ENCODE measurements at places on chromosomes 12 and 14.

GRCh38 chr12:48040354-48040753, 36.1 kb upstream of the COL2A1 start:
- no peak overlapping the region for H3K27ac ChIP-seq
- no peaks in the 10 kb centered on the region for H3K4me1 ChIP-seq
- peaks cover 11% of the 10 kb centered on the region for H3K36me3 ChIP-seq
- no peak overlapping the region for H3K4me3 ChIP-seq

GRCh38 chr12:124829008-124829707, 34.5 kb downstream of the SCARB1 start:
- no peaks in the 10 kb centered on the region for H3K36me3 ChIP-seq
- peak overlapping the region; percentile 90 for H3K27ac ChIP-seq
- no peaks in the 10 kb centered on the region for H3K4me1 ChIP-seq
- H3K27me3 ChIP-seq = no peaks in the 10 kb centered on the region

DNA sequence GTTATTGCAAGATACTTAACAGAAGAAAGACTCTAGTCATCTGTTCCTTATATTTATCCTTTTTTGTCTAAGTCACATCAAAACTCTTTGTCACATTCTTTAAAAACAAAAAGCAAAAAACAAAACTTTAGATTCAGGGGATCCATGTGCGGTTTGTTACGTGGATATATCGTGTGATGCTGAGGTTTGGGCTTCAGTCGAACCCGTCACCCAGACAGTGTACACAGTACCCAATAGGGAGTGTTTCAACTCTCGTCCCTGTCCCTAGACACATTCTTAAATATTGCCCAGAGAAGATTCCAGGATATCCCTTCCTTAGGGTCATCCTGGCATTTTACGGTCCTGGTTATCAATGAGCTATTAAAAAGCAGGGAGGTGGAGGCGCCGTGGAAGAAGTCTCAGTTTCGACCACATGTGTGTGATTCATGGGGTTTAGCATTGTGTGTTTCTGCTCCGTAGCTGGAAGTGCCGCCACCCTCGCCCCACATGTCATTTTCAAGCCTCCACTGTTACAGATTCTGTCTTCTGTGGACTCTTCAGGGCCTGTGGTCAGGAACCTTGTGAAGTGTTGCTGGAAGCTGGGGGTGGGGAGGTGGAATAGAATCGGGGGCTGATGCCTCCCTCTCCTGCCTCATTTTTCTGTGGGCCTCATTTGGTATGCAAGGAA, 19.9 kb downstream of the CCND2 start:
- H3K4me3 ChIP-seq = no peak overlapping the region
- no peaks in the 10 kb centered on the region for H3K27me3 ChIP-seq
- H3K4me1 ChIP-seq = no peaks in the 10 kb centered on the region
- H3K27ac ChIP-seq = no peak overlapping the region

GRCh38 chr14:101096551-101096950, 193.0 kb upstream of the RTL1 start:
- no peak for DNase-seq
- H3K4me3 ChIP-seq = no peak overlapping the region
- H3K36me3 ChIP-seq = no peaks in the 10 kb centered on the region
- H3K27me3 ChIP-seq = no peaks in the 10 kb centered on the region
- no peaks in the 10 kb centered on the region for H3K4me1 ChIP-seq
- H3K27ac ChIP-seq = no peak overlapping the region

- H3K27me3 ChIP-seq = no peaks in the 10 kb centered on the region
- H3K27ac ChIP-seq = peak overlapping the region; percentile 97
- no peaks in the 10 kb centered on the region for H3K4me1 ChIP-seq
- peak overlapping the region; percentile 74 for H3K4me3 ChIP-seq
Observed at GRCh38 chr12:53053218-53054111, 3.6 kb downstream of the TNS2 start.

- no peak overlapping the region for H3K4me3 ChIP-seq
- H3K27me3 ChIP-seq = no peaks in the 10 kb centered on the region
- no peak for DNase-seq
- H3K36me3 ChIP-seq = no peaks in the 10 kb centered on the region
Observed at GRCh38 chr12:8637666-8638065, 25.0 kb downstream of the MFAP5 start.

DNA sequence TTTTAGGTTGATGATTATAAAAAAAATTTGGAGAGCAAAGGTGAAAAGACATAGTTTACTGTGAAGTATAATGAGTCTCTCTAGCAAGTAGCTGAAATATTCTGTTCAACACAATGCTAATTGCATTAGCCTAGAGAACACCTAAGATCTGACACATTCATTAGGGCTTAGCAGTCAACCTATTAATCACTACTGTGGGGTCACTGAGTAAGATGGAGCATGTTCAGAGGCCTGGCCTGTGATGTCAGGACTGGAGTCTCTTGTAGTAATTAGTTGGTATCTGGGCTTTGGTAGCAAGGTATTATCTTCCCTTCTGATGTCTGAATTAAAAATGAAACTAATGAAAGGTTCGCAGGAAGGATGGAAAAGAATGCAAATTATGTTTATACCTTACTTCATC, 112.7 kb downstream of the SLC16A7 start:
- H3K27me3 ChIP-seq = no peaks in the 10 kb centered on the region
- H3K27ac ChIP-seq = no peak overlapping the region
- DNase-seq = no peak
- peaks cover 12% of the 10 kb centered on the region for H3K4me1 ChIP-seq

Measured in right lobe of liver (tissue), 6 donors.